ENCODE measurements at places on chromosomes 5 and 9. TPM values are rescaled to one million over a fixed set of nuclear protein-coding genes. Genes with fewer than 3 reads are reported as not detected.

- H3K4me3 ChIP-seq = peak overlapping the region; percentile 65
- H3K4me1 ChIP-seq = no peaks in the 10 kb centered on the region
- no peaks in the 10 kb centered on the region for H3K36me3 ChIP-seq
- peaks cover 6% of the 10 kb centered on the region for H3K27me3 ChIP-seq
These were observed 754 bp downstream of the GFPT2 start for GRCh38 chr5:180352116-180353047.

GRCh38 chr5:67451640-67452279 is 255.2 kb upstream of the CD180 start:
- no peaks in the 10 kb centered on the region for H3K4me1 ChIP-seq
- no peaks in the 10 kb centered on the region for H3K27me3 ChIP-seq
- H3K4me3 ChIP-seq = no peak overlapping the region
- no peak overlapping the region for H3K27ac ChIP-seq

- no peak for DNase-seq
- H3K4me1 ChIP-seq = peaks cover 56% of the 10 kb centered on the region
- peak overlapping the region; percentile 98 for H3K27ac ChIP-seq
- no peaks in the 10 kb centered on the region for H3K36me3 ChIP-seq
These were observed 46.5 kb downstream of the CXXC5 start for GRCh38 chr5:139694556-139695177.

DNA sequence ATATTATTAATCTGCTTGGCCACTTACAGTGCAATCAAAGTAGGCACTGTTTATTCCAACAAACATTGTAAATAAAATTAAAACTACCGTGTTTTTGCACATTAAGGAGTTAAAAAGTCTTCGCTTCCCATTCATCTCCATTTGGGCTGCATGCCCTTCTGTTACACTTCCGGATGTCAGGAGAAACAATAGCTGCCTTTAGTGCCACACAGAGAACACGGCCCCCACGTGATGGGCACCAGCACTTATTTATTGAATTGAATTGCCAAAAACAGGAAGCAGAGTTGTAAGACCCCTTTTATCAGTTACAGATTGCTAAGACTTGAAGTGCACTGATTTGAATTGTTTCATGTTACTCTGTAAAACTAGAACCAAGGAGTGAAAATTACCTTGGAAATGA is 80.4 kb downstream of the LHFPL2 start:
- H3K27ac ChIP-seq = peak overlapping the region; percentile 89
- no peaks in the 10 kb centered on the region for H3K36me3 ChIP-seq
- no peak overlapping the region for H3K4me3 ChIP-seq
- no peaks in the 10 kb centered on the region for H3K4me1 ChIP-seq

- H3K36me3 ChIP-seq = no peaks in the 10 kb centered on the region
- no peaks in the 10 kb centered on the region for H3K4me1 ChIP-seq
- no peak for DNase-seq
These were observed 595.2 kb downstream of the RAB3C start for GRCh38 chr5:59178071-59178470.

DNA sequence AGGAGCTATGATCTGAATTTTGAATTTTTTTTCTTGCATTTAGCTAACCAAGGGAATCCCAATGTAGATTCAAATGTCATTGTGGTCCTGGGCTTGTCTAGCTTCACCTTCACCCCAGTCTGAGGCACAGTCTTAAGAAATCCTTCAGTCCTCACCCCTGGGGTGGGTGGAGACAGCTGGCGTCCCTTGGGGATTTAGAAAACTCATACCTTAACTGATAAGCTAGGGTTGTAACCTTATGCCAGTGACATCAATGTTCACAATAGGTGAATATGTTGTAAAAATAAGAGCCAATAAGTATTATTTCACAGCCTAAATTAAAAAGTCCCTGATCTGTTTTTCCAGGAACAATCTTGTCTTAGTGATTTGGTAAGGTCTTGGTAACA is 4.6 kb downstream of the ISOC1 start:
- H3K4me3 ChIP-seq = no peak overlapping the region
- H3K27ac ChIP-seq = no peak overlapping the region
- no peak for DNase-seq
- H3K4me1 ChIP-seq = peaks cover 19% of the 10 kb centered on the region
- no peaks in the 10 kb centered on the region for H3K36me3 ChIP-seq

DNA sequence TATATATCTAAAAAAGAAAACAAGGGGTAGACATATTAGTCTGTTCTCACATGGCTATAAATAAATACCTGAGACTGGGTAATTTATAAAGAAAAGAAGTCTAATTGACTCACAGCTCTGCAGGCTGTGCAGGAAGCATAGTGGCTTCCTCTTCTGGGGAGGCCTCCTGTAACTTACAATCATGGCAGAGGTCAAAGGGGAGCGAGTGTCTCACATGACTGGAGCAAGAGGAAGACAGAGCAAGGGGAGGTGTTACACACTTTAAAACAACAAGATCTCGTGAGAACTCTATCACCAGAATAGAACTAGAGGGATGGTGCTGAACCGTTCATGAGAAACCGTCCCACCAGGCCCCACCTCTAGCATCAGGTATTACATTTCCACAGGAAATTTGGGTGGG is 616.8 kb downstream of the TLE4 start:
- DNase-seq = no peak
- no peaks in the 10 kb centered on the region for H3K27me3 ChIP-seq
- no peak overlapping the region for H3K27ac ChIP-seq
- H3K36me3 ChIP-seq = no peaks in the 10 kb centered on the region
- H3K4me3 ChIP-seq = no peak overlapping the region
- no peaks in the 10 kb centered on the region for H3K4me1 ChIP-seq

- H3K36me3 ChIP-seq = no peaks in the 10 kb centered on the region
- H3K4me3 ChIP-seq = no peak overlapping the region
- DNase-seq = no peak
- peaks cover 25% of the 10 kb centered on the region for H3K4me1 ChIP-seq
- no peaks in the 10 kb centered on the region for H3K27me3 ChIP-seq
These were observed 7.5 kb downstream of the SERINC5 start for GRCh38 chr5:80248378-80248777.

- no peaks in the 10 kb centered on the region for H3K36me3 ChIP-seq
- no peak overlapping the region for H3K4me3 ChIP-seq
- no peaks in the 10 kb centered on the region for H3K4me1 ChIP-seq
- H3K27me3 ChIP-seq = no peaks in the 10 kb centered on the region
- H3K27ac ChIP-seq = no peak overlapping the region
- DNase-seq = no peak
These were observed 342.5 kb downstream of the SPATA31D1 start for GRCh38 chr9:82331079-82331478.

- peaks cover 24% of the 10 kb centered on the region for H3K4me1 ChIP-seq
- peaks cover 9% of the 10 kb centered on the region for H3K36me3 ChIP-seq
- H3K27ac ChIP-seq = no peak overlapping the region
- peak overlapping the region; percentile 8 for H3K4me3 ChIP-seq
- no peak for DNase-seq
These were observed 2.9 kb downstream of the JAK2 start for GRCh38 chr9:4987961-4988421.

GRCh38 chr9:4182831-4183230 is 117.0 kb downstream of the GLIS3 start:
- H3K4me1 ChIP-seq = no peaks in the 10 kb centered on the region
- H3K36me3 ChIP-seq = no peaks in the 10 kb centered on the region
- H3K4me3 ChIP-seq = no peak overlapping the region
- H3K27me3 ChIP-seq = no peaks in the 10 kb centered on the region

DNA sequence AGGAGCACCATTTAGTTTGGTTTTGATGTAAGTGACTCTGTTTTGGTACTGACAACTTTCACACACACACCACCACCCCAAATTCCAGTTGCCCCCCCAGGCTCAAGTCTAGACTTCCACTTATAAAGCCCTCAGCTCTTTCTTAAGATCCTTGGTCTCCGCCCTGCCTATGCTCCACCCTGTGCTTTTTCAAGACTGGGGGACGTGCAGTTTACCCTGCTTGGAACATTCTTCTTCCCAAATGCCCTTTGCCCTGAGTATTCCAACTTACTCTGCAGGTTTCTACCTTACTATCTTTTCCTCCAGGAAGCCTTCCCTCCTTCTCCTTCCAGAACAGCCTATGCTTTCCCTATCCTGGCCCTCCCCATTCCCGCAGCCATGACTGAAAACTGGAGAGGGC is 1.5 kb upstream of the TRIM14 start:
- no peaks in the 10 kb centered on the region for H3K27me3 ChIP-seq
- DNase-seq = no peak
- H3K4me1 ChIP-seq = peaks cover 8% of the 10 kb centered on the region
- H3K4me3 ChIP-seq = no peak overlapping the region
- peak overlapping the region; percentile 87 for H3K27ac ChIP-seq

DNA sequence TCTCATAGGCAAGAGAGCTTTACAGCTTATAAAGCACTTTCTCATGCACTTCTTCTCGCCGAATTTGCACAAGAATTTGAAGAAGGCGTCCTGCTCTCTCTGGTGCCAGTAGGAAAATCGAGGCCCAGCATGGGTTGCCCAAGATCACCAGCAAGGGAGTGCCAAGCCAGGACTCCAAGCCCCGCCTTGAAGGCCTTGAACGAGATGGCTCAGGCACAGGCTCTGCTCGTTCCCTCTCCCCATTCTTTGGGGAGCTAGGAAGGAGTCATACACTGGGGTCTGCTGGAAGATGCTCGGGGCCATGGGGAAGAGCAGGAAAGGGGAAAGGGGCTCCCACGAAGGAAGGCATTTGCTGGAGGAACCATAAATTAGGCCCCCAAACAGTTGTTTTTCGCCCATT is 46.7 kb downstream of the PAX5 start:
- no peak for DNase-seq
- H3K27me3 ChIP-seq = peaks cover 96% of the 10 kb centered on the region
- no peaks in the 10 kb centered on the region for H3K36me3 ChIP-seq
- H3K4me1 ChIP-seq = peaks cover 6% of the 10 kb centered on the region

GRCh38 chr9:101628173-101628572 is 33.4 kb upstream of the PPP3R2 start:
- no peak overlapping the region for H3K27ac ChIP-seq
- no peak for DNase-seq
- H3K27me3 ChIP-seq = no peaks in the 10 kb centered on the region
- H3K4me1 ChIP-seq = no peaks in the 10 kb centered on the region
- no peak overlapping the region for H3K4me3 ChIP-seq

DNA sequence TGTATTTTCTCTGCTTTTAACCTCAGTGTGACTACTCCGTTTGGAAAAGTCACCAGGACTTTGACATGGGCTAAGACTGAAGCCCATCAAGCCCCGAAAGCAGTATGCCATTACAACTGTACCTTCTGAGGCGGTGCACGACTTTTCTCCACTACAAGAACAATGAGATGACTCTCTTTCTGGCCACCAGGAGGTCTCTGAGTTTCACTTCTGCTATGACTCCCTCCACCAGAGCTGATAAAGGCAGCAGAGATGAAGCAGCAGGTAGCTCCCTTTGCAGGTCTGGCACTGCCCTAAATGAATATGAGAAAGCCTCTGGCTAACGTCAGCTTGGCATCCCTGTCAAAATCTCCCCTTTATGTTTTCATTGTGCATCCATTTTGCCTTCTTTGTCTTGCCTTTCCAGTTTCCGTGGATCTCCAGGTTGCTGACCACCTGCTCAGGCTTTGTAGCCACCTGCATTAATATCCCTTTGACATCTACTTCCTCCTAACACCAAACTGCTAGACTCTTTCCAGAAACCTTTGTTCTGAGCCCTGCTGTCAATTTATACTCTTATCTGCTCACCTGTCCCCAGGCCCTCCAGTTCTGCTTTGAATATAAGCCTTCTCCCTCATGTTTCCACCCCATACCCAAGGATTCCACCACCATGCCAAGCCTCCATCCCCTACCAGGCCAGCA is 221.7 kb downstream of the ZNF608 start:
- H3K27me3 ChIP-seq = no peaks in the 10 kb centered on the region
- no peak for DNase-seq
- H3K4me1 ChIP-seq = no peaks in the 10 kb centered on the region
- no peak overlapping the region for H3K27ac ChIP-seq
- H3K36me3 ChIP-seq = no peaks in the 10 kb centered on the region

DNA sequence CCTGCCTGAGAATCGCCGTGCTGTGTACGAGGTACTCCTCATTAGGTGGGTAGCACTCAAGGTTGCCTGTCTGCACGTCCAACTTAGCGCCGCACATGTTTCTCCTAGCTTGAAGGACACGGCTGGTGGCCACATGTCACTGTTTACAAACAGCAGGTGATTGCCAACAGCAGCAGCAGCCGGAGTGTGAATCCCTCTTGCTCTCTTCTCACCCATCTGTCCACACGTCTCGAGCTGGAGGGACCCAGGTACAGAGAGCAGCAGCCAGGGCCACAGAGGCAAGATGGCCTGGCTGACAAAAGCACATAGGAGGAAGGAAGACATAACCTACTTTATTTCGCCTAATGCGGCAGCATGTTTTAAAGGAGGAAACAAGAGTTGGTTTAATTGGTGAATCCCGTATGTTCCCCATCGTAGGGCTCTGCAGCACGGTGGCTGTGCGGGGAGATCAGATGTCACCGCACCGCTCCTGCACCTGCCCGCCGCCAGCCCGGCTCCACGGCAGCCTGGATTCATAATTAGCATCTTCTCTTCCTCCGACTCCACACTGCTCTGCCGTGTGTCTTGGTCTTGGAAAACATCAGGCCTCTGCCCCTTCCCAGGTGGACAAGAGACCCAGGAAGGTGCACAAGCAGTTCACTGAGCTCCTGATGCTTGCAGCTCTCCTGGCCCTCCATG is 201.6 kb upstream of the IRX1 start:
- DNase-seq = no peak
- H3K27me3 ChIP-seq = no peaks in the 10 kb centered on the region
- H3K36me3 ChIP-seq = no peaks in the 10 kb centered on the region
- no peaks in the 10 kb centered on the region for H3K4me1 ChIP-seq
- no peak overlapping the region for H3K27ac ChIP-seq
- H3K4me3 ChIP-seq = no peak overlapping the region

DNA sequence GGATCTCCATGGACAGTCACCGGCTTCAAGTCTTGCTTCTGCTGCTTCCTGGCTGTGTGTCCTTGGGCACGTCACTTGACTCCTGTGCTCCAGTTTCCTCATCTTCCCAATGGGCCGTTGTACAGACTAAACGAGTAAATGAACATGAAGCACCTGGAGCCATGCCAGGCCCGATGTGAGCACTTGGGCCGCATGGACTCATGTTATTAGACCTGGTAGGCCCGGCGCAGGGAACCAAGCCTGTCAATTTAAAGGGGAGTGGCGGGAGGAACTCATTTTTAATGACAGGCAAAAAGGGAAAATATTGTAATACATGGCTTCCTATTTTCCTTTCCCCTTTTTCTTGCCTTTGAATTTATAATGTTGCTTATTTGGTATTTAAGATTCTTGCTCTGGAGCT is 47.5 kb downstream of the TENT4A start:
- H3K36me3 ChIP-seq = peaks cover 36% of the 10 kb centered on the region
- H3K27ac ChIP-seq = no peak overlapping the region
- no peaks in the 10 kb centered on the region for H3K4me1 ChIP-seq

DNA sequence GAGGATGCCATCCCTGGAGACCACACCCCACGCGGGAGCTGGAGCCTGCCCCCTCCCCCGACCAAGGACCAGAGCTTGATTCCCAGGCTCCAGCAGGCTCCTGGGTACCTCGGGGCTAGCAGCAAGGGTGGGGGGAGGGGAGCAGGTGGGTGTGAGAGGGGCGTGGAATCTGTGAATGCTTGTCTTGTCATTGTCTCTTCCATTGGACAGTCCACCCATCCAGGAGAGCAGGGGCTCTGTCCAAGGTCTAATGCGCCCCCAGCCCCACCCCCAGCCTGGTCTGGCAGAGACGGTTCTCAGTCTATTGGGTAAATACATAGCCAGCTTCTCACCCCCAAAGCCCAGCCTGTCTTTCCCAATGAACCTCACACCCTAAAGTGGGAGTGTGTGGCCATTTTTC is 22.8 kb downstream of the URM1 start:
- no peaks in the 10 kb centered on the region for H3K27me3 ChIP-seq
- no peak overlapping the region for H3K27ac ChIP-seq
- peaks cover 52% of the 10 kb centered on the region for H3K36me3 ChIP-seq
- no peak for DNase-seq
- no peaks in the 10 kb centered on the region for H3K4me1 ChIP-seq
- H3K4me3 ChIP-seq = no peak overlapping the region

Gene CSNK1A1
- 159 TPM for total RNA-seq

Gene ATP10B
- total RNA-seq = 9.0 TPM

Gene C5
- 33.0 TPM for total RNA-seq

Gene AQP7
- total RNA-seq = 14.1 TPM

Gene CMBL
- 6.9 TPM for total RNA-seq

Gene CEL
- 10.5 TPM for total RNA-seq
